ENCODE measurements at places on chromosomes 7 and 10. TPM values are rescaled to one million over a fixed set of nuclear protein-coding genes. Genes with fewer than 3 reads are reported as not detected.

DNA sequence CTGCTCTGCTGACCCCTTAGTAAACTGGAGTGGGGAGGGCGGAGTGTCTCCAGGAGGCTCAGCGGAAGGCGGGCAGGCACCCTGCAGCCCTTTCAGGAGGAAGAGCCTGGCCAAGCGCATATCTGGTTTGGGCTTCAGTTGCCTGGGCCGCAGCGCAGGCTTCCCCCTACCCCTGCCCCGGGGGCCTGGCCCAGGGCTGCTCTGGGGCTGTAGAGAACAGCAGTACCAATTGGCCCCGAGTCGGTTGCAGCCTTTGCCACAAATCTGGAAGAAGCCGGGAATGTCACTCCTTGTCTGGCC lies 28.1 kb upstream of the JAKMIP3 start:
- H3K4me1 ChIP-seq = peaks cover 6% of the 10 kb centered on the region
- H3K36me3 ChIP-seq = no peaks in the 10 kb centered on the region
- peaks cover 93% of the 10 kb centered on the region for H3K27me3 ChIP-seq
- no peak for DNase-seq

CAMK2B gene
- total RNA-seq = 7.6 TPM

SH2D4B gene
- 0.07 TPM for total RNA-seq

CTTNBP2 gene
- total RNA-seq = 36.9 TPM

DNA sequence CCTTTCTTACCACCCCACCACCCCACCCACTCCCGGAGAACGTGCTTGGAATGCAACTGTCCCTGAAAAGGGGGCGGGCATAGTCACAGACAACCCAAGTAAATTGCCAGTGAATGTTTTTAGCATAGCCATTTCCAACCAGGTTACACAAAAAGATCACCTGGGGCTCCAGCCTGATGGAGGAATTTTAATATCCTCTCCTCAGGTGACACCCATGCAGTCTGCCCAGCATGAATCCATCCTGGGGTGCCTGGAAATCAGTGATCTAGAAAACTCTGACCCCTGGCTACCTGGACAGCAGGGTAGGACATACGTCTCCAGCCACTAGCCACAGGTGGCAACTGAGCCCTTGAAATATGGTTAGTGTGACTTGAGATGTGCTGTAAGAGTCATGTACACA lies 61.1 kb downstream of the SORBS1 start:
- H3K36me3 ChIP-seq = peaks cover 7% of the 10 kb centered on the region
- H3K27ac ChIP-seq = peak overlapping the region; percentile 8
- no peaks in the 10 kb centered on the region for H3K27me3 ChIP-seq

DNA sequence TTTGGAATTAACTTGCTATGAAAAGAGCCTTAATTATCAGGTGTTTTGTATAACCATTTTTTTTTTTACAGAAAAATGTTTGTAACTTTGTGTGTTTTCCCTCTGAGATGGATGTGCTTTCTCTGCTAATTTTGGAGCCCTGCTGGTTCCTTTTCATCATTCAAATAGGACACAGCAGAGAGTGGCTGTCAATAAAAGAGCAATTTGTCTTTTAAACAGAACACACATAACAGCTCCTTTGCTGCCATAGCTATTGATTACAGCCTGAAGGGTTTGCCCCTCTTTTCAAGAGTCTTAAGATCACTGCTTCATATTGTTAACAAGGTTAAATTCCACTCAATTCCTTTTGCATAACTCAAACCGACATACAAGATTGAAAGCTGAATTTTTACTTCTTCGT lies 187.2 kb upstream of the MBL2 start:
- H3K36me3 ChIP-seq = peaks cover under 1% of the 10 kb centered on the region
- no peak overlapping the region for H3K4me3 ChIP-seq
- no peak overlapping the region for H3K27ac ChIP-seq

GRCh38 chr10:88088441-88089340 lies 225.3 kb downstream of the PTEN start:
- peaks cover 9% of the 10 kb centered on the region for H3K4me1 ChIP-seq
- H3K36me3 ChIP-seq = no peaks in the 10 kb centered on the region
- H3K4me3 ChIP-seq = no peak overlapping the region
- no peak overlapping the region for H3K27ac ChIP-seq

DNA sequence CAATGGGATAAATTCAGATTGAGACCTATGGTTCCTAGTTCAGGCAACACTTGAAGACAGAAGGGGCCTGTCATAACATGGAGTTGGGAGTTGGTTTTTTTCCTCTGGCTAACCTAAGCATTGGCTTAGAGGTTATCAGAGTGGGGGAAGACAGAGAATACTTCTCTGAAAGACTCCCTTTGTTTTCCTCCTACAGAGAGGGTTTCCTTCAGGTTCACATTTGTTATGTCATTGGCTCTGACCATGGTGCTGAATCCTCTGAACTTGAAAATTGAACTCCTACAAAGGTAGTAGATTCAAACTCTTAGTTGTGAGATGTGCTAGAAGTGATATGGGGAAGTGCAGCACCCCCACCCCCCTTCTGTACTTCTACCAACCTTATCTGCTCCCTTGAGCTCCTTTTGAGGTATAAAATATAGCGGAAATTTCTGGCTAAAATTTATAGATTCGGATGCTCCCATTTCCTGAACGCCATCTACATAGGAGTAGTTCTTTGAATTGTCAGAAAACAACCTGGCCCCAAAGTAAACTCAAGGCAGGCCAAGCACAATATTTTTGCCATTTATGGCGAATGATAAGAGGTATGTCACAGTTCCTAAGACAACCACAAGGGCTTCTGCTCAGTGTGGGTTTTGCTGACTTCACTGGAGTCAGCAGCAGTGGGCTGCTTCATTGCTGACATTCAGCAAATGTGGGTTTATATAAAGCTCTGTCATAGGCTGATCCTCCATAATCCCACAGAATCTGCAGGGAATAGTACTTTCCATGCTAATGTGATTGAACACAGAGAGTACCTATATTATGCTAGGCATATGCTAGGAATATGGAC lies 131.6 kb upstream of the KLF14 start:
- DNase-seq = no peak
- no peaks in the 10 kb centered on the region for H3K4me1 ChIP-seq
- H3K4me3 ChIP-seq = no peak overlapping the region

- no peak for DNase-seq
- H3K27me3 ChIP-seq = no peaks in the 10 kb centered on the region
- peaks cover 46% of the 10 kb centered on the region for H3K4me1 ChIP-seq
- peak overlapping the region; percentile 63 for H3K4me3 ChIP-seq
- H3K27ac ChIP-seq = peak overlapping the region; percentile 94
Measured at GRCh38 chr7:137981668-137982067, 20.2 kb downstream of the CREB3L2 start.

LOXL4 gene
- total RNA-seq = 59.4 TPM

GRCh38 chr7:97342512-97342911 lies 225.0 kb downstream of the SDHAF3 start:
- H3K4me1 ChIP-seq = peaks cover 4% of the 10 kb centered on the region
- H3K36me3 ChIP-seq = no peaks in the 10 kb centered on the region
- no peak overlapping the region for H3K4me3 ChIP-seq
- DNase-seq = no peak

DNA sequence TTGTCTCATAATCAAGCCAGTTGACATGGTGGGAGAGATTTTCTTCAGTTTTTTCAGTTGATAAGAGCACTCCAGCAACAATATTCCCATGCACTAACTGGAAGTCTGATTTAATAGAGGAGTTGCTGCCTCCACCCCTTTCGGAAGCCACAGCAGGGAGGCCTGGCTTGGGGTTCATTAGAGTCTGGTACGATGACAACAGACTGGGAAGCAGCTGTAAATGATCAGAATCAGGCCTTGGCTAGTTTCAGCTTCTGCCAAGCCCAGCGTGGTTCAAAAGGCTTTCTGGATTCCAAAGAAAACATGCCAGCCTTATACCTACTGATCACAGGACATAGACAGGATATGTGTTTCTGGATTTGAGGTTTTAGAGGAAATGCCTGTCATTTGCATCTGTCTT lies 274.0 kb downstream of the CSTF2T start:
- no peak overlapping the region for H3K27ac ChIP-seq
- H3K4me3 ChIP-seq = no peak overlapping the region
- peaks cover 5% of the 10 kb centered on the region for H3K4me1 ChIP-seq
- DNase-seq = no peak

DNA sequence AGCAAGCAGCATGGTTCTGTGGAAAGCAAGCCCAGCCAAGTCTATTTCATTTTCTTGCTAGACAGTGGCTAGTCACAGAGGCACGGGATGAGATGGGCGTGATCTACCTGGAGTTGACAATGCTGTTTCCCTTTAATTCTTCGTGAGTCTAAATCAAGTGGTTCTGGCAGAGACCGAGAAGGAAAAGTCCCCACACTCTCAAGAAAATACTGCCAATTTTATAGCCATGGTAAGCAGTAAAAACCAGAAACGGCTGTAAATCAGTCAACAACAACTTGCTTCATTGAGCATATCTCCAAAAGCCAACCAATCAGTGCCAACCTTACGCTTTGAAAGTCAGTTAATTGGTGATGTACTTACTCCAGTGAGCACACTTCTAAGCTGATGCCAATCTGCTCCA lies 223.4 kb downstream of the SEC23IP start:
- H3K4me1 ChIP-seq = no peaks in the 10 kb centered on the region
- no peak overlapping the region for H3K27ac ChIP-seq
- H3K27me3 ChIP-seq = peaks cover 40% of the 10 kb centered on the region
- no peak for DNase-seq

DNA sequence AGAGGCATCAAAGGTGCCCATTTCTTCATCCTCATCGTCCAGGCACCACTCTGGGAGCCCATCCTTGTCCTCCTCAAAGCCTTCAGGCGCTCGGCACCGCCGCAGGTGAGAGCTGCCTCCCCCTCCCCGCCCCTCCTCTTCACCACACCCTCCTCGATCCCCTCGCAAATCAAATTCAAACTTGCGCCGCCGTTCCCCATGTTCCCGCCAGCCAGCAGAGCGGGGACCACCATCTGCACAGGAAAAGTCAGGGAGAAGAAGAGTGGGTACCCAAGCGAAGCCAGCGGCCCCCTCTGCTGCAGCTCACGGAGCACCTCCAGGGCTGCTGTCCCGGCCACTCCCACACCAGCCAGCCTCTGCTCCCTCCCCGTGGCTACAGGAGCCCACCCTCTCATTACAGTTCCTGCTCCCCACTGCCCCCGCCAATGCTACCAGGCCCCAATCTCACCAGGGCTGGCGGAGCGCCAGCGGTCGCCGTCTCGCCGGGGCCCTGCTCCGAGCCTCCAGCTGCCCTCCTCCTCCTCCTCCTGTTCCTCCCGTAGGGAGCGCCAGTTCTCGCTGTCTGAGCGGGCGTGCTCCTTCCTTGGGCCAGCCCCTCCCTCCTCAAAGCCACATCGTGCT lies 7.7 kb downstream of the GIGYF1 start:
- no peak overlapping the region for H3K27ac ChIP-seq
- no peaks in the 10 kb centered on the region for H3K27me3 ChIP-seq
- no peak for DNase-seq
- peaks cover 4% of the 10 kb centered on the region for H3K4me1 ChIP-seq
- no peak overlapping the region for H3K4me3 ChIP-seq

PAX4 gene
- total RNA-seq = 3.4 TPM

DNA sequence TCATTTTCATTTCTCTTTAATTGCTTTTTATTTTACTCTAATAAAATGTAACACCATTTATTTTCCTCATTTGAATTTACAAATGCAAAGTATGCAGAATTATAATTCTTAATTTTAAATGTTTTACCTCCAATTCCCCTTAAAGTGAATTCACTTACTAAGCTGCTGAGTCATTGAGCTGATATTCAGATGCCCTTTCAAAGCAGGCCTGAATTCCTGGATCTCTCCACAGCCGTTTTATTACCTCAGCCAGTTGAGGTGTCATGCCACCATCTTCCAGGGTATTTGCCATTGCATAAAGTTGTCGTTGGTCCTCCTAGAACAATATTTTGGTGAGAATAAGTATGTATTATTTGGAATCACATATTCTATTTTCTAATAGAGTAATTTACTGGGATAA lies 33.2 kb downstream of the GNAT3 start:
- no peak overlapping the region for H3K4me3 ChIP-seq
- H3K27me3 ChIP-seq = no peaks in the 10 kb centered on the region

GATA3 gene
- 18.5 TPM for total RNA-seq

GTF2I gene
- total RNA-seq = 242 TPM

PTPN20 gene
- not detected for total RNA-seq

UPP1 gene
- total RNA-seq = 15.8 TPM

GRCh38 chr10:110016039-110016438 lies 8.3 kb downstream of the ADD3 start:
- peaks cover 11% of the 10 kb centered on the region for H3K36me3 ChIP-seq
- no peak overlapping the region for H3K27ac ChIP-seq
- DNase-seq = no peak

DNA sequence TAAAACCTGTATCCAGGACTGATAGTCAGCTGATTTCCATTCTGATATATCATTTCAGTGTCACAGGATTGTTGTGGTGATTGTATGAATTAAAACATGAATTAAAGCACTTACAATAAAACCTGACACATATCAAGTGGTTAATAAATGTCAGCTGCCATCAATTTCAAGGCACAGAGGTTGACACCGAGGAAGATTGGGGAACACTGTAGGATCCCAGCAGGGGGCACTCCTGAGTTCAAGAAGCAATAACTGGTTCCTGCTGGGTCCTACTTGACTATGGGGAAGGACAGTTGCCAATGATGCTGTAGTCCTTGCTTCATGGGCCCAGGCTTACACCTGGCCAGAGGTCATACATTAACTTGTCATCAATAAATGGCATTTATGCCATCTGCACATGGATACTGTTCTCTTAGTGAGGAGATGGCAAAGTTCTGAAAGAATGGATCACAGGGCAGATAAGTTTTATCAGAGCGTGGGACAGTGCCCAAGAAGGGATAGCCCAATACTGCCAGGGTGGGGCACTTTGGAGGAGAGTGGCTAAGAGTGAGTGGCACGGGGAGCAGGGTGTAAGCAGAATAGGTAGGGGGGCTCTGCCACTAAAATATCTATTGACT lies 24.1 kb downstream of the FZD1 start:
- no peaks in the 10 kb centered on the region for H3K36me3 ChIP-seq
- no peak overlapping the region for H3K27ac ChIP-seq
- no peak overlapping the region for H3K4me3 ChIP-seq
- no peak for DNase-seq
- H3K27me3 ChIP-seq = no peaks in the 10 kb centered on the region

PDZD7 gene
- total RNA-seq = 1.4 TPM

GRCh38 chr10:68067029-68067428 lies 8.1 kb downstream of the HERC4 start:
- no peak overlapping the region for H3K4me3 ChIP-seq
- DNase-seq = no peak
- H3K4me1 ChIP-seq = peaks cover 14% of the 10 kb centered on the region

GRCh38 chr10:8136736-8137135 lies 82.2 kb downstream of the GATA3 start:
- H3K36me3 ChIP-seq = no peaks in the 10 kb centered on the region
- no peaks in the 10 kb centered on the region for H3K4me1 ChIP-seq
- no peak overlapping the region for H3K4me3 ChIP-seq
- DNase-seq = no peak

Measured in type B pancreatic cell (in vitro differentiated cells).